Activated CD4-positive, alpha-beta T cell treated with anti-CD3 and anti-CD28 coated beads, Interleukin-2, Interleukin-4, amounts not matched to agents 100 ng/mL and 50 ng/mL, durations not matched to agents 16 hours and 8 hours (primary cell): ENCODE measurements at places on chromosomes 1 and 21.

GRCh38 chr1:208261874-208262273 lies 17.7 kb upstream of the PLXNA2 start:
- DNase-seq, result no peak

GRCh38 chr1:53627666-53628065 lies 111.3 kb downstream of the GLIS1 start:
- no peak for DNase-seq

GRCh38 chr1:119467857-119468668 lies 38.9 kb upstream of the HSD3B1 start:
- DNase-seq, result no peak

GRCh38 chr1:219791766-219792165 lies 136.6 kb downstream of the SLC30A10 start:
- DNase-seq, result no peak

GRCh38 chr21:16942703-16943102 lies 570.1 kb upstream of the CXADR start:
- no peak for DNase-seq

DNA sequence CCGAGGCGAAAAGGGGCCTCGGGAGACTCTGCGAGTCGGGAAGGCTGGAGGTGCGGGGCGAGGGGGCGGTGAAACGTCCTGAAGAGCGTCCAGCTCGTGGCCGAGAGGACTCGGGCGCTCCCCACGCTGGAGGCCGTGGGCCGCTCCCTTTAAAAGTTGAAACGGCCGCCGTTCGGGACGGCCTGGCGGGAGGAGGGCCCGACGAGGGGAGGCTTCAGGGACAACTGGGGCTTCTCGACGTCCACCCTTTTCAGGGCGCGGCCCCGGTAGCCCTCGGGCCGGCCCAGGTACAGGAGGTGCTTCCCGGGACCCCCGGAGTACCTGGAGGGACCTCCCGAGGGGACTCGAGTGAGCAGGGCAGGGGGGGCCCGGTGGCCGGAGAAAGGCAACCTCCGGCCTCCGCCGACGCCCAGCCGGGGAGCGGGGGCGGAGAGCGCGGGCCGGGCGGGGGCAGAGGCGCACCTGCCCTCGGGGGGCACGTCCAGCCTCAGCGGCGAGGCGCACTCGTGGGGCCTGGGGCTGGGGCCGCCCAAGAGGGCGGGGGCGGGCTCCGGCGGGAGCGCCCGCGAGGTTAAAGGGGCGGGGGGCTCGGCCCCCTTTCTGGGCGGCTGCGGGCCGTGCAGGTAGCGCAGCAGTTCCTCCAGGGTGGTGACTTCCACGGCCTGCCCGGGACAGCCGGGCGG lies 14.0 kb downstream of the SEMA6C start:
- no peak for DNase-seq

GRCh38 chr1:22712502-22713271 lies 2.0 kb downstream of the EPHB2 start:
- DNase-seq, result no peak

DNA sequence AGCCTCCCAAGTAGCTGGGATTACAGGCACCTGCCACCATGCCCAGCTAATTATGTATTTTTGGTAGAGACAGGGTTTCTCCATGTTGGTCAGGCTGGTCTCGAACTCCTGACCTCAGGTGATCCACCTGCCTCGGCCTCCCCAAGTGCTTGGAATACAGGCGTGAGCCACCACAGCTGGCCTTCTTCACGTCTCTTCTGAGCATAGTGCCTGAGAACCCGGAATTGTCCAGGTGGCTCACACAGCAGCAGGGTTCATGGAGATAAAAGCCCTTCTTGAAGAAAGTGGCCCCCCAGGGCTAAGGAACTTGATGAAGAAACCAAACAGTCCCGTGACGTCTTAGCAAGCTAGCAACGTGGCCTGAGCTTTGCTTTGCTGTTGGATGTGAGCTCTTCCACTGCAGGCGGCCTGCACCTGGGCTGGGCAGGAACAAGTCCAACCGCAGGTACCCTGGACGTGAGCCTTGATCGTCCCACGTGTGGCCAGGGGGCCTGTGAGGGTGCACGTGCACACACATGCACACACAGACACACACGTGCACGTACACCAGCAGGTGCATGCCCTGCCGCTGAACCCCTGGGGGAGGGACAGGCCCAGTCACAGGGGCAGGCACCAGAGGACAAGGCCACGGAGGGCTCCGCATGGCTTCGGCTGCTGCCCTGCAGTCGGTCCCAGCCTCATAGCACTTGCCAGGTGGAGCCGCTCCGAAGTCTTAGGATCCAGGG lies 23.4 kb upstream of the TRAPPC10 start:
- no peak for DNase-seq

DNA sequence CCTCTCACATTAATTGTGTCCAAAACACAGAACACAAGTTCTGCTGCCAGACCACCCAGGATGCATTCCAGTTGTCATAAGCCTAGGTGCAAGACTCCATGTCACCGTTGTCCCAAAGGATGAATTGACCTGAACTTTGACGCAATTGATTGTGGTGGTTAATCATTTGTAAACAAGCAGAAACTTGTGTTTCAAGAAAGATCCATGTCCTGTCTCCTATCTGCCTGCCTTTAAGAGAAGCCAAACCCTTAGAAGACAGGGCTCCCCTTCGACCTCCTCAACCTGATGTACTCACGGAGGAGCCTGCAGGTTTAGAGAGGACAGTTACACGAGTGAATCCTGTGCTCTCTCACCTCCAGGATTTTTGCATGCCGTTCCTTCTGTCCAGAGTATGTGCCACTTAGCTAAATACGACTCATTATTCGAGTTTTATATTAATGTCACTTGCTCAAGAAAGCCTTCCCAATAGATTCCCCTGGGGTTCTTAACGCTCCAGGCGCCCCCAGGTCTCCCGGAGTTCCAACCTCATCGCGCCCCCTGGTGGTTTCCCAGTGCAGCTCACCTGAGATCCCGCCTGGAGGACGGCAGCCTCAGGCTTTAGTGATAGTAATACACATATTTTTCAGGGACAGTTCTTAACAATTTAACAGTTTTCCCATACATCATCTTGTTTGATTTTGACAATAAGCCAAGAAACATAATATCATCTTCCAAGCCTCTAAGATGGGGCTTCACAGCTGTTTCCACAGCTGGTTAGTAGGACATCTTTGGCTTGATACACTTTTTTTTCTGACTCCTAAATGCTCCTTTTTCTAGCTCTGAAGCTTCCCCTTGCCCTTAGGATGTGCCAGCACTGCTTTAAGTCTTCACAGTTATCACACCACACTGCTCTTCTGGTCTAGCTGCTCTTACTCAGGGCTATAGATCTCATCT lies 2.4 kb upstream of the C8B start:
- DNase-seq, result no peak

DNA sequence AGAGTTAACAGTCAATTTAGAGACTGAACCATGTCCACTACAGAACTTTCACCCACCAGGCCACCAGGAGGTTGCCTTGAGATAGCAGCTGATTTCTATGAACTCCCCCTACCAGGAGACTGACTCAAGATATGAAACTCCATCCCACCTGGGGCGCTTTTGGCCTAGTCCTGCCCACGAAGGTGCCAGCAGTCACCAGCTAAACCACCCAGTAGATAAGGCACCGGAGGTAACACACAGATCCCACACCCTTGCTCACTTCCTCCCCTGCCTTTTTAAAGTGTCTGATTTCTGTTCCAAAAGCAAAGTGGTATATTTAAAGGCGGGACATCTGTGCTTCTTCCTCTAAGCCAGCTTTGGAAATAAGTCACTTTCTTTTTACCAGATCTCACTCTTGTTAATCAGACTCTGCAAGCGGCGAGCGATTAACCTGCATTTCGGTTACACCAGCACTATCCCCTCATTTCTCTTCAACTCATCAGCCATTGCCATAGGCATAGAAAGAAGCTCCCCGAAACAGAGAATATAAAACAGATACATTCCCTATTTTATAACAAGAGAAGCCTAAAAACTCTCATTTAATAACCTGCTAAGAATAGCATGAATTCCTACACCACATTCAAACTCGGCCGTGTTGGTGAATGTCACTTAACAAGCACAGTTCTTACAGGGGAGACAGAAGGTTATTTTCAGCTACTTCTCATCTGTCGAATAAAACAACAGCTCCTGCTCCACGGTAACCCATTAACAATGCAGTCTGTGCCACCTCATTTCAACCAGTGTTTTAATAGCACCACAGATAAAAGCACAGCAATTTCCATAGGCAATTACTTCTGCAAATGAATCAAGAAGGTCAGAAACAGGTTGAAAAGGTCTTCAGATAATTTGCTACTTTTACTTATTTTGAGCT lies 318.1 kb downstream of the KCNH1 start:
- DNase-seq, result no peak

DNA sequence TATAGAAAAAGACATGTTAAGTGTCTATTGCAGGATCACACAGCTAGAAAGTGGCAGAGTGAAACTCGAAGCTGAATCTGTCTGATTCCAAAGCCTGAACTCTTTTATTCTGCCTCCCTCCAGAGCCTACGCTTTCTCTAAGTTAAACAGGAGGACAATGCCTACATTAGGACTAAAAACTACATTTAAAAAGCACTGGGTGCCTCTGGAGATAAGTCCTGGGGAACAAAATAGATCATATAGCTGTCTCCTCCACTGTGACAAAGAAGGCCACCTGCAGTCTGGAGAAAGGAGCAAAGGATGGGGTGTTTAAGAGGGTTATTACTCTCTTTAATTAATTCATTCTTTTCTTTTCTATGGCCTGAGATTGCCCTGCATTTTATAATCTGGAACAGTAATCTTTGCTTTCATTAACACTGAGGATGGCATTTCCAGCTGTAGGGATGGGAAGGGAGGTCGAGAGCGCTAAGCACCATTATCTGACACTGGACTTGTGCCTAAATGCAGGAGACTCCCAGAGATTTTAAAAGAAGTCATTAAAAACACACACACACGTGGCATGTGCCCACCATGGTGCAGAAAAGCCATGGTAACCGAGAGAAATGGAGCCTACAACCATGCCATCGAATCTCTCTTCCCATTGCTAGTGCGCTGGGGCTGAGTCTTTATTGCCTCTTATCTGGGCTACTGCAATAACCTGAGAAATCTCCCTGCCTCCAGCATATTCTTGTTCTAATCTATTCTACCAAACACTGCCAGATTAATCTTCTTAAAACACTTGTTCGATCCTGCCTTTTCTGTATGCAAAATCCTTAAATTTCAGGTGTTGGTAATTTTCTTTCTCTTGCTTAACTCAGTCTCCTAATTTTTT lies 92.2 kb downstream of the PLXNA2 start:
- DNase-seq, result no peak

GRCh38 chr1:33119532-33120217 lies 38.7 kb downstream of the AZIN2 start:
- DNase-seq, result no peak

- no peak for DNase-seq
Measured at GRCh38 chr1:182634306-182635072, 30.3 kb upstream of the RGS16 start.

GRCh38 chr1:64049900-64050540 lies 153.4 kb upstream of the UBE2U start:
- DNase-seq, result no peak
